ENCODE measurements at places on chromosomes 3 and 15.

GRCh38 chr15:100703671-100704070, 101.3 kb downstream of the ASB7 start:
- no peak for DNase-seq

- DNase-seq: no peak
Measured at GRCh38 chr3:122350814-122351418, 25.9 kb downstream of the CSTA start.

DNA sequence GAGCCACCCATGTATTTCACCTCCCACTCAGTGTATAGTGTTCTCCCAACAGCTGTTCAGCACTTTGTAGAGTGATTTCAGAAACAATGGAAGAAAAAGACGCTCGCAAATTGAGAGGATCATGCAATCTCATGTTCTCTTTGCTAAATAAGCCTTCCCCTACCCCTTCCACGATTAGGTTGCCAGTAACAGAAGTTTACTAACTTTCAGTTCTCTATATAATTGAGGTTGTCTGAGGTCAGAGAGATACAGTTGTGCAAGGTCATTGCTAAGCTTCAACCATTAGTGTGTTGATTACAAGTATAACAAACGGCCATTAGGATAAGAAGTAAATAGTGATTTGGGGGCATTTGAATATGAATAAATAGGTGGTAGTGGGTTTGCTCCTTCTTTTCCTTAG, 99.6 kb downstream of the TUSC7 start:
- no peak for DNase-seq

GRCh38 chr3:171704002-171704401, 106.3 kb downstream of the PLD1 start:
- no peak for DNase-seq

GRCh38 chr3:172287937-172288477, 160.2 kb downstream of the GHSR start:
- DNase-seq: no peak

DNA sequence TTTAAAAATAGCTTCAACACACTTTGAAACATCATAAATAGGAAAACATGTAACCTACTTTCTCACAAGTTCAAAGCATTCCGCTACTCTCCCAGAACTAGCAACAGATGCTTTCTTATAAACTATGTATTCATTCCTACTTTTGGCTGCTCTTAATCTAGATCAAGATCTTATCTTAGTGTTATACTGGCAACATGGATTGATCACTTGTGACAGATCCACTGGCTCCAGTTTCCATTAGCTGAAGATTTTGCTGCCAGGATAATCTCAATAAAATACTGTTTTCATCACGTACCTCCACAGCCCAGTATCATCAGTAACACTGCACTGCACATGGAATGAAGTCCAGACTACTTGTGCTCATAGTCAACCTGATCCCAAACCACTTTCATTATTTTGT, 491.7 kb upstream of the AGTR1 start:
- DNase-seq: no peak

DNA sequence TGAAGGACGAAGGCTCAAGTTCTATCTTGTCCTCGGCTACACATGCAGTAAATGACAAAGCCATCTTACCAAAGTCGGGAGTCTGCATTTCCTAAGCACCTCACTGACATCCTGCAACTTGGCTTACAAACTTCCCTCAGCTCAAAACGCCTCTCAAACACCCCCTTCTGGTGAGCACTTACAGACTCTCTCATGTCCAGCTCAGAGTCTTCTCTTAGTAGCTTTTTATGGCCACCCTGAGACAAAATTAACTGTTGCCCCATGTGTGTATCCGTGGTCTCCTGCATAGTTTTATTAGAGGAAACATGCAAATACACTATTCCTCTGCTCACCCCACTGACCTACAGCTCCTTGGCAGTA, 819.7 kb downstream of the FHIT start:
- DNase-seq: no peak

GRCh38 chr3:184568924-184569829, 7.6 kb downstream of the EPHB3 start:
- peak; percentile 69 for DNase-seq

- DNase-seq: no peak
Measured at GRCh38 chr15:43135351-43135750, 2.0 kb downstream of the TMEM62 start.

- no peak for DNase-seq
Measured at GRCh38 chr3:97975466-97975865, 3.2 kb upstream of the RIOX2 start.

DNA sequence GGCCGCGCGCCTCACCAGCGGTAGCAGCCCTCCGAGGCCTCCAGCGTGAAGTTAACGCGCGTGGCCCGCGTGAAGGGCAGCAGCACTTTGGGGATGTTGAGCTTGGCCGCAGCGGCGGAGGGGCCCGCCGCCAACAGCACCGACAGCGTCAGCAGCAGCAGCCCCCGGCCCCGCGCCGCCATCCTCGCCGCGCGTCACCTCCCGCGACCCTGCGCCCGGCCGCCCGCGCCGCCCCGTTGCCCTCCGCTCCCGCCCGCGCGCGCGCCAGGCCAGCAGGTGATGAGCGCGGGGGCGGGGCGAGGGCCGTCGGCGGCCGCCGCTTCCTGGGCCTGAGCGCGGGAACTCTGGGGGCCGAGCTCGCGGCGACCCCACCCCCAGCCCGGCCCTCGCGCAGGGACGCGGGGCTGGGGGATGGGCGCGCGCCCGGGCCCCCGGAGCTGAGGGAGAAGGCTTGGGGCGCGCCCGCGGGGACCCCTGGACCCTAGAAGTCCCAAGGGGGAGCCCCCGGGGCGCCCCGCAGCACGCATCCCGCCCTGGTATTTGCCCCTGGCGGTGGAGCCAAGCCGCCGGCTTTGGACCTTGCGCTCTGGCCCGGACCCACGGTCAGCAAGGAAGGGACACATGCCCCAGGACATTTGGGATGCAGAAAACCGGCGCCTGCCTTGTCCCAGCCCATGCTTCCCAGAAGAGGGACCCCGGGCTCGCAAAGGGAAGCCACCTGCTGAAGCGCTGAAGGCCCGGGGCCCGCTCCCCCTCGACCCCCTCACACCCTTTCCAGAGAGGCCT, at the start of gene NUP210:
NUP210 (minus strand) TSS at position 278 of the 786 bp plus-strand sequence; CDS start at position 182, 96 bp downstream.
- DNase-seq: no peak

DNA sequence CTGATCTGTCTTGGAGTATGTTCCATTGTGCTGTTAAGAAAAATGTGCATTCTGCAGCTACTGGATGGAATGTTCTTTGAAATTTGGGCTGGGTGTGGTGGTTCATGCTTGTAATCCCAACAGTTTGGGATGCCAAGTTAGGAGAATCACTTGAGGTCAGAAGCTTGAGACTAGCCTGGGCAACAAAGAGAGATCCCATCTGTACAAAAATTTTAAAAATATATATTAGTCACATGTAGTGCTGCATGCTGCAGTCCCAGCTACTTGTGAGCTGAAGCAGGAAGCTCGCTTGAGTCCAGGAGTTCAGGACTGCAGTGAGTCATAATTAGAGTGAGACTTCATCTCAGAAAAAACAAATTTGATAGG, 62.8 kb upstream of the PLSCR4 start:
- DNase-seq: no peak

DNA sequence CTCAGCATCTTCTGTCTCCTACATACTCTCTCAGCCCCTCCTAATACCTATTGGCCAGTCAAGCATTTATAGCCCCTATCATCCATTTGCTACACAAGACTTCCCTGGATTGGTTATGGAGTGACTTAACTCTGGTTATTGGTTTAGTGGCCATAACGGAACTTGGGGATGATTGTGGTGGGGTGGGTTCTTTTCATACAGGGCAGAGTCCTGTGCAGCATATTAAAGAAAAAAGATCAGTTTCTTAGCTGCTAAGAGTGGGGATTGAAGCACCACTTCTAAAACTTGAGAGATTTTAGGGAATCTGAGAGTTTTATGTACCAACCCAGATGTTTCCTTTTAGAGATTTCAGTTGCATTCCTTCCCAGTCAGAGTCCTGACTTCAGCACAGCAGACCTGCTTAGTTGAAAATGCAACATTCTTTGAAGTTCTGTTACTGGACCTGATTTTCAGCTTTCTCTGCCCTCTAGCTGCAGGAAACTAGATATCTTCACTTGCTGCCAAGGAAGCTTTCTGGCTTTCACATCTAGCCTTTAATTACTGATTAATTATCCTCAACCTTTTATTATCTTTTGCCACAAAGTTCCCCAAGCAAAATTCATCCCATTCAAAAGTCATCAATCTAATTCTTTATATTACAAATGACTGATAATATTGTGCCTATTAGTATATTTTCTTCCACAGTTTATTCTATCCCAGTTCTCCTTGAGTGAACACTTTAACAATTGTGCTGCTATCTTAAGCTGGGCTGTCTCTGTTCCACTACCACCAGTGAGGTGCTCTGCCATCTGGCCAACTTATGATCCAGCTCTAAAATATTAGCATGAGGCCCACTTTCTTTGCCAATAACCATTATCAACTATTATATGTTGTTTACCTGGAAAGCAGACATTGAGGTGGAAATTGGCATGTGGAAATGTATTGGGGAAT, 906.0 kb upstream of the ALCAM start:
- no peak for DNase-seq

DNA sequence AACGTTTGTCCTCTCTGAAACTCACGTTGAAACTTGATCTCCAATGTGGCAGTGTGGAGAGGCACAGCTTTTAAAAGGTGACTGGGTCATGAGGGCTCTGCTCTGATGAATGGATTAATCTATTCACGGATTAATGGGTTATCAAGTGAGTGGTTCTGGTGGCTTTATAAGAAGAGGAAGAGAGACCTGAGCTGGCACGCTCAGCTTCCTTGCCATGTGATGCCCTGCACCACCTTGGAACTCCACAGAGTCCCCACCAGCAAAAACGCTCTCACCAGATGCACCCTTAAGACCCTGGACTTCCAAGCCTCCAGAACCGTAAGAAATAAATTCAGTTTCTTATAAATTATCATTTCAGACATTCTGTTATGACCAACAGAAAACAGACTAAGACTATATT, 2.6 kb downstream of the PPP1R2 start:
- no peak for DNase-seq

- no peak for DNase-seq
Measured at GRCh38 chr3:52879581-52879980, 17.8 kb downstream of the STIMATE start.

DNA sequence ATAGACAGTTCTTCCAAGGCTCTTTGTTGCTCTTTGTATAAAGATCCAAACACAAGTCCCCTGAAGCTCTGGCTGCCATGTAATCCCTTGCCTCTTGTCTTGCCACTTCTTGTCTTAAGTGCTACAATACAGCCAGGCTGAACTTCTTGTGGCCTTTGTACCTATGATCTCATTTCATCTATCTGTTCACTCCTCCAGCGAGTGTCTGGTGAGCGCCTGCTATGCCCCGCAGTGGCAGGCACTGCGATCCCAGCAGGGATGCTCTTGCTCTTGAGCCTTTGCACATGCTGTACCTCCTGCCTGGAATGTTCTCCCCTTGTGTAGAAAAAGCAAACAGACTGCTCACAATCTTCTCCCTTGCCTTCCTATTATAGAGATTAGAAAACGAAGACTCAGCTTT, 81.9 kb upstream of the ADPGK start:
- no peak for DNase-seq
